ENCODE measurements at places on chromosomes 6 and 20. TPM values are rescaled to one million over a fixed set of nuclear protein-coding genes. Genes with fewer than 3 reads are reported as not detected.

- no peak for DNase-seq
Measured at GRCh38 chr6:105077596-105078385, 102.0 kb downstream of the POPDC3 start.

The ZKSCAN3 gene
- total RNA-seq: 4.0 TPM

- no peak for DNase-seq
Measured at GRCh38 chr6:33143113-33143770, 49.0 kb downstream of the COL11A2 start.

DNA sequence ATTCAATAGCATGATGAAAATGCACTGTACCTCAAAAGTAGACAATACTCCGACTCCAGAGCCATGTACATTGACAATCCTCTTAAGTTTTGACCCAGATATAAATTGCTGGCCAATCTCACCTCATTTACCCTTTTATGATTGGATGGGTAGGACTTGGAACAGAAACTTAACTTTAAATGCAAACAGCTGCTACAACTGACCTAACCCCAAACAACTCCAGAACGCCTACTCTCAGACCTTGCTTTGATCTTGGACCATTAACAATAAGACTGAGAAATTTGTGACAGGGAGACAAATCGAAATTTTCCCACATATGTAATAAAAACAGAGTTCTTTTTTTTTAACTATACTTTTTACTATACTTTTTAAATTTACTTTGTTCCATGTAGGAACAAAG is 200.5 kb upstream of the MCHR2 start:
- no peak for DNase-seq

DNA sequence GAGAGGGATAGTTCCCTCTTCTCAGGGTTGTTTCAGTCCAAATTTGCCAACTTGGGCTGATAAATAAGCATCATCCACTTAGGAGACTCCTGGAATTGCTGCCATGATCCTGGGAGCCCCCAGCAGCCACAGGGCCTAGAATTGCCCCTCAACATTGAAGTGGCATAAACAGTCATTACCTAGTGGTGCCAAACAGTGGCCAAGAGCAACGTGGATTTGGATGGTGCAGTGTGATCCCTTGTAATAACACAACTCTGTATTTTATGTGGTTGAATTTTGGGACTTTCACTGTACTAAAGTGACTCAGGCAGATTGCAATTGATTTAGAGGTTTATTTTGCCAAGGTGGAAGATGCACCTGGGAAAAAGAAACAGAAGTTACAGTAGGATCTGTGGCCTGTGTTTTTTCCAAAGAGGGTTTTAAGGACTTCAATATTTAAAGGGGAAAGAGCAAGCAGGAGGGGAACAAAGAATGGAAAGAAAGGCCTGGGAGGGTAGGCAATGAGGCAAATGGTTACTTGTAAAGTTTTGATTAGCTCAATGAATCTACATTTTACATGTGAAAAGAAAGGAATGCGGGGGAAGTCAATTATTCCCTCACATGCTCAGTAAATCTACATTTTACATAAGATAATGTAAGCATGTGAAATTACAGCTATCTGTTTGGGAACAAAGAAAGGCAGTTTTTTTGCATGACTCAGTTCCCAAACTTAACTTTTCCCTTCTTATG is 168.0 kb upstream of the NOX3 start:
- no peak for DNase-seq

DNA sequence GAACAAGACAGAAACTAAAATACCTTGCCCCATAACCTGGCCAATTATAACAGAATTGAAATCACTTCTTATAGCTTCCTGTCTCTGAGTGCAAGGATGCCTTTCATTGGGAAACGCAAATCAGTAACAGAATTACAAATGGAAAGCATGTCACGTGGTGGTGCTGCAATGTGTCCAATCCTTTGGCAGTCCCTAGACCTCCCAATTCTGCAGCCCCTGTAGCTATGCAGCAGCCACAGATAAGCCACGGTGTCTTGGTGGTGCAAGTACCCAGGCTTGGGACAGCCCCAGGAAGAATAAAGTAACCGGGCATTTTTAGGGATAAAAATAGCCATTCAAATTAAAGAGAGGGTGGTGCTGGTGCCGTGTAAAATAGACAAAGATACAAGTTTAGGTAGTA is 134.6 kb upstream of the CCN2 start:
- DNase-seq: no peak

The CST4 gene
- total RNA-seq: not detected

DNA sequence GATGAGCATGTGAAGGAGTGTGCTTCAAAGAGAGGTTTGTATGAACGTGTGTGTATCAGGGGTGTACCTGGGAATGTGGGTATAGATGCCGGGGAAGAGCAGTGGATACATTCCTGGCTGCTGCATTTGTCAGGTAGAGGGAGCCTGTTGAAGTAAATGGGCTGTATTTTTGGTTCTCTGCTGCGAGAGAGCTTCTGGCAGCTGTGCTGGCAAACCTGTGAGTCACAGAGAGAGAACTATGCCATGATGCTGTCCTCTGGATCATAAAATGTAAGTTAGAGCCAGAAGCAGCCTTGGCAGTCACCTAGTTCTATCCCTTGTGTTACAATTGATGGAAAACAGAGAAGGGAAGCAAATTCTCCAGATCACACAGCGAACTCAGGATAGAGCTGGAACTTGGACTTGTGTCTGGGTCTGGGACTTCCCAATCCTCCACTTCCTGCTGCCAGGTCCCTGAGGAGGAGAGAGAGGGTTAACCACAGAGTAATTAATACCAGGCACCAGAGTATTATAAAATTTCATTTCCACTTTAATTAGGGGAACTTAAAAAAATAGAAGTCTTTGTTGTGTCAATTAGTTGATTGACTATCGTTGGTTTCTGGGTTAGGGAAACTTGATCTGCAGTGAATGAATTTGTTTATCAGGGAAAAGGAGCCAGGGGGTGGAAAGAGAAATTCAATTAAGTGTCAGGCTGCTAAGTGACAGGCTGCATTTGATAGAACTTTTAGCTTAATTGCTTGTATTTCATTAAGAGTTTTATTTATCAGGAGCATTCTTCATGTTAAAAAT is 41.1 kb upstream of the GTSF1L start:
- DNase-seq: no peak

GRCh38 chr6:115796061-115796460 is 264.6 kb downstream of the FRK start:
- DNase-seq: no peak

DNA sequence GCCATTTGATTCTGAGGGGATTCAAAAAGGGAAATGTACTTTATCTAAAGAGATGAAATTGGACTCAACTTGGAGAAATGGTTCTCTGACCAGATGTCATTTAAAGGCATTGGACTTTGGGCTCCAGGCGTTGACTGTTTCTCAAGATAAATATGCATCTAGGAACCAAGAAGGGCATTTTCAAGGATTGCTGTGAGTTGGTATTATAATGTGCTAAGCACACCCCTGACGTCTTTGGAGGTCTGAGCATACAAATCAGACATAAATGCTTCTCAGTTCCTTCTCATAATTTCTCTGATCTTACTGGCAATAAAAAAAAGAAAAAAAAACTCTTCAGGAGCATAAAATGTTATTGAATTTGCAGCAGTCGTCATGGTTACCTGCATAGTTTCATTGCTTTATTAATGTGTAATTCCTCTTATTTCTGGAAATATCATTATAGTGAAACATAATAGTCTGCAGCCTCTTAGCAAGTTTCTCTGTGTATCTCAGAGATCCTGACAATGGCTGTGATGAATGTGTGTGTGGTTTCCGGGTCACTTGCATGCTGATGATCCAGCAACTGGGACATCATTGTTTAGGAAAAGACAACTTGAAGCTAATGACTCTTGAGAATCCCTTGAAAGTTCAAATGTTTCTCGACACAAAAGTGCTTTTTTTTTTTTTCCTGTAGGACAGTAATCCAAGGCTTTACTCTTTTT is 136.0 kb downstream of the AIG1 start:
- no peak for DNase-seq

Data from Right ventricle myocardium inferior (tissue), 1 donor.